ENCODE measurements at places on chromosomes 11 and 22. TPM values are rescaled to one million over a fixed set of nuclear protein-coding genes. Genes with fewer than 3 reads are reported as not detected.

- DNase-seq = peak; percentile 81
Measured at GRCh38 chr11:78825591-78826020, 250.9 kb upstream of the NARS2 start.

GRCh38 chr11:114195981-114196731, 100.0 kb upstream of the NNMT start:
- peak; percentile 78 for DNase-seq

- peak; percentile 90 for DNase-seq
Measured at GRCh38 chr11:9025101-9025850, 21.5 kb upstream of the NRIP3 start.

DNA sequence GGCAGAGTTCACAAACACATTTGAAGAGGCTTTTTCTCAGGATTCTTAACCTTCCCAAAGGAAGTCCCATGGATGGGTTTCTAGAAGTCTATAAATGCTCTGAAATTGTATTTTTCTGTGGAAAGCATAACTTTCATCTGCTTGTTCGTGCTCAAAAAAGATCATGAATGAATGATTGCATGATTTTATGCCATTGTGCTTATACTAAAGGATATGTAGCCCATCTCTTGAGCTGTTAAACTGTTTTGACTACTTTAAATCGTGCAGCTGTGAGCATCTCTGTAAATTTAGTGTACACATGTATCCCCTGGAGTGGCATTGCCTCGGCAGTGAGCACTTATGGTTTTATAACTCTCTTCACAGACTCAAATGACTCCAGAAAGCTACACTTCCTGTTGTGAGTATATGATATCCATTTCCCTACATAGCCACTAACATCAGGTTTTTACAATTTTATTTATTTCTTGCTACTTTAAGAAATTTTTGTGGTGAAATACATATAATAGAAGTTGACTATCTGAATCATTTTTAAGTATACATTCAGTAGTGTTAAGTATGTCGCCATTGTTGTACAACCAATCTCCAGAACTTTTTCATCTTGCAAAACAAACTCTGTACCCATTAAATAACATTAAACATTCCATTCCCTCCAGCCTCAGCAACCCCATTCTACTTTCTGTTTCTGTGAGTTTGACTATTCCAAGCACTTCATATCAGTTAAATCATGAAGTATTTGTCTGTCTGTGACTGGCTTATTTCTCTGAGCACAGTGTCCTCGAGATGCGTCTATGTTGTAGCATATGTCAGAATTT, 8.0 kb downstream of the NEAT1 start:
- DNase-seq = no peak

GRCh38 chr11:2541881-2542361, 97.1 kb downstream of the KCNQ1 start:
- DNase-seq = no peak

DNA sequence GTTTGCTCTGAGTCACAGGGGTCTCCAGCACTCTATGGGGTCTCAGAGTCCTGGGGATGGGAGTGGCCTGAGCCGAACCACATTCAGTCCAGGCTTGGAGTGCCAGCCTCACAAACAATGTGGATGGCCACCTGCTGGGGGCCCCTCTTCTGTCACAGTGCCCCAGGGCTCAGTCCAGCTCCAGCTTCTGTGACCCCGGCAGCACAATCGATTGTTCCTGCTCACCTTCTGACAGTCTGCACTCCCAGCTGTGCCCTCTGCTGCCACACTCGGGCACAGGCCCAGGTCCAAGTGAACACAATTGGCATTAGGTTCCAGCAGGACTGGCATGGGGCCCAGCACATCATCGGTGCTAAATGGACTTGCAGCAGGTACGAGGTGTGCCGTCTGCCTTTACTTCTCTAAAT, 84.8 kb downstream of the TP53I11 start:
- no peak for DNase-seq

GRCh38 chr11:97638641-97639224, 1248.9 kb downstream of the JRKL start:
- peak; percentile 67 for DNase-seq

DNA sequence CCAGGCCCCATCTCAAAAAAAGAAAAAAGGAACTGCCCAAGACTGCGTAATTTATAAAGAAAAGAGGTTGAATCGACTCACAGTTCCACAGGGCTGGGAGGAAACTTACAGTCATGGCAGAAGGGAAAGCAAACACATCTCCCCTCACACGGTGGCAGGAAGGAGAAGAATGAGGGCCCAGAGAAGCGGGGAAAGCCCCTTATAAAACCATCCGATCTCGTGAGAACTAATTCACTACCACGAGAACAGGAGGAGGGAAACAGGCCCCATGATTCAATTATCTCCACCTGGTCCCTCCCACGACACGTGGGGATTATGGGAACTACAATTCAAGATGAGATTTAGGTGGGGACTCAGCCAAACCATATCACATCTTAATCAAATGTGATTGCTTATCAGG, 82.2 kb downstream of the BUD13 start:
- no peak for DNase-seq

DNA sequence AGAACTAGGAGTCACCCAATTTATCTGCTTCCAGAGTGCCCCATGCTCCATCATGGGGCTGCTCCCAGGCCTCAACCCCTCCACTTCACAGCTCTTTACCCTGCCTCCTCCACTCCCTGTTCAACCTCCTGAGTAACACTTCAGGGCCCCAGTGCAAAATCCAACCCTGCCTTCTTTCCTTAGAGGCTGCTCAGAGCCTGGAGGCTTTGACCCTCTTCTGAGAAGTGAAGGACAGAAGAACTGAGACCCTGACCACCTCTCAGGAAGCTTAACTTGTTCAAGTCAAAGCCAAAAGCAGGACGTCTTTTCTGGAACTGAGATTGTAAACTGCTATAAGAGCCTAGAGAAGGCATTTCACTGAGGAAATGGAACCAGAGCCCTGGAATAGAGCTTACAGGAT, 15.5 kb downstream of the EIF3F start:
- DNase-seq = no peak

DNA sequence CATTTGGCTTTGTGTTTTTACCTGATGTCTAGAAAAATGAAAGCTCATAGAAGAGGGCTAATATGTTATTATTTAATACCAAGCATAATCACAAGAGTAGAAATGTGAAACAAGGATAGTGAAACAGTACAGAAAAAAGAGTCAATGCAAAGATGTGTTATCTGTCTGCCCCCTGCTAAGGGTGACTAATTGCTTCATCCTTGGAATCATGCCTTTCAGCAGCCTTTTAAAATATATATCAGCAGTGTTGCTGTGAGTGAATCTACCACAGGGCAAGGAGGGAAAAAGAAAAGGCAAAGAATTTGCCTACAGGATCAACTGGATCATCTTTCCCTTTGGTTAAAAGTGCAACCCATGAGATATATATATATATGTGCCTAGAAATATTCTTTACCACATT, 867.2 kb upstream of the RAG2 start:
- DNase-seq = no peak

DNA sequence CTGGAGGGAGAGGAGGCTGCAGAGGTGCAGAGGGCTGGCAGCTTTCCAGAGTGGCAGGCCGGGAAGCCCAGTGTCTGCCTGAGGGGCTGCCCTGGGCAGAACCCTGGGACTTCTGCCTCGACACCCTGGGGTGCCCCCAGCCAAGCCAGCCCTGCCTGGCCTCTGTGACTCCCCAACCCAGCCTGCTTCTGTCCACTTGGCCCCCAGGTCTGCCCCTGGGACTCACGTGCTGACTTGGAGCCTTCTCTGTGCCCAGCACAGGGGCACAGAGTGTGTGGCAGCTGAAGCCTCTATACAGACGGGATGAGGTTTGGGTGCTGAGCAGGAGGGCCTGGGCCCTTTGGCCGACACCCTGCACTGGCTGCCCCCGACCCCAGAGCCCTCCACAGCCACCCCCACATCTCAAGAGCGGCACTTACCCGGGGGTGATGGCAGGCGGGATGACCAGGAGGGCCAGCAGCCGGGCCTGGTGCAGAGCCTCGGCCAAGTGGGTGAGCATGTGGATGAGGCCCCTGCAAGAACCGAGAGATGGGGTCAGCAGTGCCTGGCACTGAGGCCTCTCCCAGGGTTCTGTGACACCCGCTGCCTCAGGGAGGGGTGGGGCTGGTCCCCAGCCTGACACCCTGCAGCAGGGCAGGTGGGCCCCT, 17.5 kb downstream of the CHID1 start:
- DNase-seq = no peak

DNA sequence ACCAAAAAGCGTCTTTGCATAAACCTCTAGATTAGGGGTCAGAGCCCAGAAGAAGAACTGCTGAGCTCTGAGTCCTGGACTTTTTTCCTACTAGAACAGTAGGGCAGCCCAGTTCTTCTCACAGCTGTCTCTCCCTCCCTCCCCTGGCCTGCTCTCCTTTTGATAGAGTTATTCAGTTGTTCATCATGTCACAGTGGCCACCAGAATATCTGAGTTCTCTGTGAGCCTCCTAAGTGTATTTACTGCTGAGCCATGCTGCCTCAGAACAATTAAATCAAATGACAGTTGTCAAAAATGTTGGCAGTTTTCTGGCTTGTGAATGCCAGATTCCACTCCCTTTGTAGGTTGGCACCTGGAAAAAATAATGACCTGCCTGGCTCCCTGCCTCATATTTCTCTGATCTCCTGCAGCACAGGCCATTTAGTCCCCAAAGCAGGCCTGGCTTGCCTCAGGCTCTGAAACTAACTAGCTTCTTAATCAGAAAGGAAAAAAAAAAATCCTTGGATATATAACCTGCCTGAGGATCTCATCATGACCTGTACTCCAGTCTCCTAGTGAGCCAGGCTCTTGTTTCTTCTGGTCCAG, 377.4 kb upstream of the LARGE1 start:
- no peak for DNase-seq

- DNase-seq = peak; percentile 91
Measured at GRCh38 chr11:69670158-69670845, 4.9 kb downstream of the LTO1 start.

- peak; percentile 17 for DNase-seq
Measured at GRCh38 chr11:24828938-24829605, 332.2 kb downstream of the LUZP2 start.

DNA sequence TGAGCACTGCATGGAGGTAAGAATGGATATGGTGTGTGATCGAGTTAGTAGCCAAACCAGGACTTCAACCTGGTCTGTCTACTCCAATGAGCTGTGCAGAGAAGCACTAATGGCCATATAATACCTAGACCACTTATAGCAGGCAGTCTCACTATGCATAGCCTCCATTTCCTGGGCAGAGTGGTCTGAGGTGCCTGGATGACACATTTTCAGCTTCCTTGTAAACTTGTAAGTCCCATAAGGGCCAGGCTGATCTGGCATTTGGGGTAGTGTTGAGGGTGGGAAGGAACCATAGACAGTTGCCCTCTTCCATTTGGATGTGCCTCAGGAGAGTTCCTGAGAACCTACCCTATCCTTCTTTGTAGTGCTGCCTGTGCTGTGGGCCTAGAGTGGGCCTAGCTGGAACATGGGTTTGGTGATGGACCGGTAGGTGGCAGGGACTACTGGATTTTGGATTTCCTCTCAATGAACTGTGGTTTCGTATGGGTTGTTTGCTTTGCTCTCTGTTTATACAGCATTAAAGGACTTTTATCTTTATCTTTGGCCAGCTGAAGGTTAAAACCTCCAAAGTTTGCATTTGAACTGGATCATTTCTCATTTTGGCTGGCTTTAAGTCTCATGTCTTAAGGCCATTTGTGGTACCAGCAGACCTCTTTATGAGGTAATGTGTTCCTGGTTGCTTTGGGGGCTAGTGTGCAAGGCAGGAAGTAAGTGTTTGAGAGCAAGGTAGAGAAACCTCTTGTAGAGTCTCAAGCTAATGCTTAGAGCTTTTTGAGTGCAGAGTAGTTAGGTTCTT, 86.9 kb downstream of the STIM1 start:
- peak; percentile 55 for DNase-seq

DNA sequence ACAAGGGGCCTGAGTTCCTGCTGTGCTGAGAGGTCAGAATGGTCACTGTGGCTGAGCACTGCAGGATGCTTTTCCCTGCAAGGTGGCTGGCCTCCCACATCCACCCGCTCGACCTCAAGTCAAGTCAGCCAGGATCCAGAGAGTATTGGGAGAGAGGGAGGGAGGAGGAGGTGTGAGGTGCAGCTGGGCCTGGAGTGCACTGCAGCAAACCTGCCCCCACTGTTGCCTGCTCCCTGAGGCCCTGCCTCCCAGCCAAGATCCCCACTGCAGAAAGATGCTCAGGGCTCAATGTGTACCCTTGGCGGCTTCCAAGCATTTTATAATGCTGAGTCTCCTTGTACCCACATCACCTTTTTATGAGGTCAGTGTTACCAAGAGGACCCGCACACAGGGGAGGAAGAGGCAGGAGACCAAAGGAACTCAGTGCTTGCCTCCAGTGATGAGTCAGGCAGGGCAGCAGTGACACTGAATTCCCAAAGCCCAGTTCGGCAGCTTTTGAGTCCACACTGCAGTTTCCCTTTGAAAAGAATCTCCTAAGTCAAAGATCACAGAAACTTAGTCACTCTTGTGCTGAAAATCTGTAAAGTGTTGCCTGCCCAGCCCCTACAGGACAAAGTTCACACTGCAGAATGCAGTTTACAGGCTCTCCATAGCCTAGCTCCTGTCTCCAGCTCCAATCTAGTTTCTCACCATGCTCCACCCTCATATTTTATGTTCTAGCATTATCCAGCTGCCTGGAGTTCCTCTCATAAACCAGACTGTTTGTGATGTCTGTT, 3.1 kb downstream of the ENDOD1 start:
- DNase-seq = no peak

GRCh38 chr22:47351836-47352579, 589.6 kb downstream of the TBC1D22A start:
- no peak for DNase-seq

GRCh38 chr11:64614917-64615316, 23.9 kb downstream of the SLC22A12 start:
- DNase-seq = no peak

DNA sequence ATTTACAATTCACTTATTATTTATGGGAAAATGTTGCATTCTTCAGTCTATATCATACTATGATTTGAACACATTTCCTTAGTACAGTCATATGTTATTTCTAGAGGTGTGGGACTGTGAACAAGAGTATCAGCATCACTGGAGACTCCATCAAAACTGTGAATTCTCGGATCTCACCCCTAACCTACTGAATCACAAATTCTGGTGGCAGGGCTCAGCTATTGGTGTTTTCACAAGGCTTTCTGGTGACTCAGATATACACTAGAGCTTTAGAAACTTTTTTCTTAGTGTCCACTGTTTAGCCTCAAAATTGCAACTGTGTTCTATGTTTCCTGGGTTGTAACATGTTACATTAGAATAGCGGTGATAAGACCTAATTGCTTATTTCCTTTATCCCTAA, 352.9 kb upstream of the DDI1 start:
- no peak for DNase-seq

- DNase-seq = no peak
Measured at GRCh38 chr11:75689863-75690609, 21.2 kb upstream of the MAP6 start.

GRCh38 chr22:18033204-18033998, 9.0 kb upstream of the MICAL3 start:
- no peak for DNase-seq

F2 gene
- total RNA-seq = 0.40 TPM

RAG2 gene
- total RNA-seq = not detected

OR5T3 gene
- total RNA-seq = not detected

RASD2 gene
- total RNA-seq = 1.1 TPM

CALCA gene
- 3.4 TPM for total RNA-seq

CEP126 gene
- total RNA-seq = 12.5 TPM

RAB3IL1 gene
- 10.9 TPM for total RNA-seq

KCNK4 gene
- not detected for total RNA-seq

PIWIL4 gene
- total RNA-seq = 1.8 TPM

C22orf42 gene
- total RNA-seq = not detected

POU2AF1 gene
- 5.8 TPM for total RNA-seq

PKP3 gene
- total RNA-seq = 15.7 TPM

FZD4 gene
- 40.0 TPM for total RNA-seq
